ENCODE measurements at places on chromosomes 5 and 9.

DNA sequence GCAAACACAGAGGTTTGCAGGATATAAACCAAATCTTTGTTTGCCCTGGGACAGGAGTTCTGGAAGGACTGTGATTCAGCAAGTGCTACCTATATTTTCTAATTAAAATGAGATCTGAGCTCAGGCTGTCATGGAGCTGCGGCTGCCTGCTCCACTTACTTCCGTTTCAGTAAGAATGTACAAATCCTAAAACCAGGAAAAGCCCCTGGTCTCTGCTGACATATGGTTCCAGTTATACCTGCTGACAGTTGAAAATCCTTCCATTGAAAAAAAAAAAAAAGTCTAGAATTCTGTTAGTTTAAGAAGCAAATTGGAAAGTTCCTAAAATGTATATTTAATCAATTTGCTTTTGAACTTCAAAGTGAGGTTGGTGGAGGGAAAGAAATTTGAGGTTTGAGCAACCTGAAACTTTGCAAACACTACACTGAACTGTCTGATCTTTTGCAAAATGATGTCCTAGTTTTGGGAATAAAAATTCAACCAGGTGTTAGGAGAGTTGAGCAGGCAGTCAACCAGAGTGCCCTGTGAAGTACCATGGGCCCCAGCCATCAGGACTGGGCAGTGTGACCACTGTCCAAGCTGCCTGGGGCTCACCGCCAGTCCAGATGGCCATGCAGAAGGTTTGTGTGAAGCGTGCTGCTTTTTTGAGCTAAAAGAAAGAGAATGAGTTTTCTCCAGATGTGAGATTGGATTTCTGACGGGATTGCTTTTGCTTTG, 50.6 kb downstream of the SHB start:
- no peak for DNase-seq

DNA sequence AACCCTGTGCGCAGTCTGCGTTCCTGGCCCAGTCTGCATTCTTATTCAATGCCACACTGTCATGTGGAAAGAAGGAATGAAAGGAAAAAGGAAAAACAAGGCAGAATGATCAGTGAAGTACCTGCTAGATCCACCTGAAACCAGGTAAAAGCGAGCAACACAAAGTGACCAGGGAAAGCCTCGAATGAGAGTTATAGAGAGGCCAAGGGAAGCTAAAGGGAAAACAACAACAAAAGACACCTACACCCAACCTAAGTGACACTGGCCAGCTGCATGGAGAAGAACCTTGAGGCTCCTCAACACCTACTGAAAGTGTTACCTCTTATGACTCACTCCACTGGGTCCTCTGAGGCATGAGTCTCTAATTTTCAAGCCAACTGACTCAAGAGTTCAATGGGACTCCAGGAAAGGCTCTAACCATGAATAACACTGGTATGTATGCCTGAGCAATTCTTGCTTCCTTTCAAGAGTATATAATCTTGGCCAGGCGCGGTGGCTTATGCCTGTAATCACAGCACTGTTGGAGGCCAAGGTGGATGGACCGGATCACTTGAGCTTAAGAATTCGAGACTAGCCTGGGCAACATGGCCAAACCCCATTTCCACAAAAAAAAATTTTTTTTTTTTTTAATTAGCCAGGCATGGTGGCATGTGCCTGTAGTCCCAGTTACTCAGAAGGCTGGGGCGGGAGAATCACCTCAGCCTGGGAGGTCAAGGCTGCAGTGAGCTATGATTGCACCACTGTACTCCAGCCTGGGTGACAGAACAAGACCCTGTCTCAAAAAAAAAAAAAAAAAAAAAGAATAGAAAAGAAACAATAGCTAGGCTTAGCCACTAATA, 29.0 kb downstream of the MTMR12 start:
- peak; percentile 60 for DNase-seq

- DNase-seq: no peak
These were observed 749.9 kb upstream of the NUDT12 start for GRCh38 chr5:104312481-104312880.

- DNase-seq: no peak
These were observed 4.9 kb upstream of the UBTD2 start for GRCh38 chr5:172288465-172288864.

DNA sequence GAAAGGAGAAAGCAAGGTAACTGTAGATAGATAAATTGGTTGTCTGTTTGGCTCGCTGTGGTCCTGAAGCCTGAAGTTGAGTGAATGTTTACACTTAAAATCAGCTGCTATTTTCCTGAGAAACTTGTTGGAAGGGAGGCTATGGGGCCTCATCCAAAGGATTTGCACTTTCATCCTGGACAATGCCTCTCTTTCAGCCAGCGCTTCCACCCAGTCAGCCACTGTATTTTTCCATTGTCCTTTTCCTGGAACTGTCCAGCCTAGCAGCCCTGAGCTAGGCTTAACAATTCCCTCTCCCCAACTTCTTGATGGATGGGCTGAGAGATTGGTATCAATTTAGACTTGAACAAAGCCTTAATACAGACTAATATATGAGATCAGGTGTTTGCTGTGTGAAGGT, 429.2 kb downstream of the DMAC1 start:
- peak; percentile 3 for DNase-seq

DNA sequence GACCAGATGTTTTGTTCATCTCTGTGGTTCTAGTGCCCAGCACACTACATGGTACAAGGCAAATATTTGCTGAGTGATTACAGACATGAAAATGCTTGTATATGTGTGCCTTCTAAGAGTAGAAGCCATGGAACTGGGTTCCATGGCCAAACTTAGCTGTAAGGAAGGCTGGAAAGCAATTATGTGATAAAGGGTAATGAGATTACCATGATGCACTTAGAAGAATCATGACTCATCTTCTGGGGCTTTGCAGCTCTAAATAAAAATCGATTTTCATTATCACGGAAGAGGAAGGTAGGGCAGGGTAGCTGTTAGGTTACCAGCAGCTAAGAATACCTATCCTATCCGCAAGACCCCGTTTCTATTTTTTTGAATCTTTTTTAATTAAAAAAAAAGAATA, 28.0 kb downstream of the RFK start:
- no peak for DNase-seq

DNA sequence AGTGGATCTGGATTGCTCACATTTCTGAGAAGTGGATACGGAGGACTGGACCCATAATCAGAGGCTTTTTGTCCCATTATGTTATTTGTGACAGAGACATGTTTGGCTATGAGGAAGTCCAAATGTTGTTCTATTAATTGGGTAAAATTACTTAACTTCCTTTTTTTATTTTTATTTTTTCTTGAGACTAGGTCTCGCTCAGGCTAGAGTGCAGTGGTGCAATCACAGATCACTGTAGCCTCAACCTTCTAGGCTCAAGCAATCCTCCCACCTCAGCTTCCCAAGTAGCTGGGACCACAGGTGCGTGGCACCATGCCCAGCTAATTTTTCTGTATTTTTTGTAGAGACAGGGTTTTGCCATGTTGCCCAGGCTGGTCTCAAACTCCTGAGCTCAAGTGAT, 11.9 kb upstream of the PGGT1B start:
- DNase-seq: no peak

- DNase-seq: no peak
These were observed 43.9 kb downstream of the HRH2 start for GRCh38 chr5:175701797-175702196.

- no peak for DNase-seq
These were observed 276.6 kb upstream of the VLDLR start for GRCh38 chr9:2345013-2345412.

DNA sequence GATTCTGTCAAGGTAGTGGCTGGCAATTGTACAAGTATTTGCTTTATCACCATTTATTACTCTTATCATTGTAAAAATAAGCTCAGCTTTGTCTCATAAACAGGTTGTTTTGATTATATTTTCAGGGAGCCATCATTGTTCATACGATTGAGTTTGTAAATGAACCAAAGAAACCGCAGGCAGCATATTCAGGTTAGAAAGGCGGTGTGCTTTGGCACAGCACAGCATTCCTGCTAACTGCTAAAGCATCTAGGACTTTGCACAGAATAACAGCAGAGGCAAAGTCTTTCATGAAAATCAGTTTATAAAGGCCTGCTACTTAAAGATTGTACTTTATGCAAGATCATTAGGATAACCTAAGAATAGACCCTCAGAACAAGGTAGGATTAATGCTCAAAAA, 281.5 kb upstream of the SLC24A2 start:
- no peak for DNase-seq

GRCh38 chr5:10109299-10109698, 140.4 kb downstream of the ATPSCKMT start:
- no peak for DNase-seq

- no peak for DNase-seq
These were observed 53.9 kb upstream of the C9orf72 start for GRCh38 chr9:27627188-27627564.

GRCh38 chr5:52804387-52804791, 16.7 kb downstream of the ITGA1 start:
- no peak for DNase-seq

- DNase-seq: peak; percentile 83
These were observed 35.9 kb upstream of the ARSB start for GRCh38 chr5:79020861-79021561.

DNA sequence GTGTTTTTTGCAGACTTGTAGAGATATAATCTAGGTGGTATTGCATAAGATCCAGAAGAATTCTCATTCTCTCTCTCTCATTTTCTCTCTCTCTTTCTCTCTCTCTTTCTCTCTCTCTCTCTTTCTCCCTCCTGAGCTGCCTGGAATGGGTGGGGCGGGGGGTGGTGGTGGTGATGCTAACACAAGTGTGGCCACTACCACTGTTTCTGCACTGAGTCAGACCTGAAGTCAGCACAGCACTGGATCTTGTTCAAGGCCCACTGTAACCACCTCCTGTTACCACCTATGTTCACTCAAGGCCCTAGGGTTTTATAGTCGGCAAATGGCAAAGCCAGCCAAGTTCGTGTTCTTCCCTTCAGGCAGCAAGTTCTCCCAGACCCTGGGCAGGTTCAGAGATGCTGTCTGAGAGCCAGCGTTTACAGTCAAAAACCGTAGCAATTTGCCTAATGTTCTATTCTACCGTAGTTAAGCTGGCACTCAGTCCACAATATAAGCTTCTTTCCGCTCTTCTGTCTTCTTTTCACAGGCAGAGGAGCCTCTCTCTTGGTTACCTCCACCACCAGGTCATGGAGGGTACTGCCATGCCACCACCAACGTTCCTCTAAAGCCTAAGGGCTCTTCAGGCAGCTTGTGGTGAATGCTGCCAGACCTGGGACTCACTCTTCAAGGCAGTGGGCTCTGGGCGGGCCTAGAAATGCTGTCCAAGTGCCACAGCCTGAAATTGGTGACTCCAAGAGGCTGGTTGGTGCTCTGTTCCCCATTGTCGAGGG, 235.7 kb upstream of the PRR16 start:
- peak; percentile 7 for DNase-seq

- no peak for DNase-seq
These were observed 73.6 kb downstream of the TLR4 start for GRCh38 chr9:117777823-117778222.

- DNase-seq: peak; percentile 8
These were observed 303.5 kb downstream of the PLK2 start for GRCh38 chr5:58156361-58156760.

- no peak for DNase-seq
These were observed 4.7 kb upstream of the BNIP1 start for GRCh38 chr5:173139631-173140030.

GRCh38 chr5:157523976-157524375, 51.6 kb downstream of the ADAM19 start:
- peak; percentile 37 for DNase-seq

GRCh38 chr9:72977670-72978069, 24.8 kb upstream of the ALDH1A1 start:
- no peak for DNase-seq

DNA sequence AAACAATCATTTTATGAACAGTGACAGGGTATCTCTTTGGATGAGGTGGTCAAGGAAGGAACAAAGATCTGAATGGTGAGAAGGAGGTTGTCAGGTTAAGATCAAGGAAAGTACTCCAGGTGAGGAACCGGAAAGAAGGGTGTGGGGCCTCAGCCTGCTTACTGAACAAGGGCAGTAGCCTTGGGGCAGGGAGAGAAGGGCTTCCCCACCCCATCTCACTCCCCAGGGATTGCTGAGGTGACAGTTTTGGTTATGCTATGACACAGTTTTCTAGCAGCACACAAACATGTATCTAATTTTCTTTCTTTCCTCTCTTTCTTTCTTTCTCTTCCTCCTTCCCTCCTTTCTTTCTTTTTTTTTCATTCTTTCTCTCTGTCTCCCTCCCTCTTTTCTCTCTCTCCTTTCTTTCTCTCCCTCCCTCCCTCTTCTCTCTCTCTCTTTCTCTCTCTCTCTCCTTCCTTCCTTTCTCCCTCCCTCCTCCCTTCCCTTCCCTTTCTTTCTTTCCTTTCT, 4.1 kb upstream of the HDHD3 start:
- DNase-seq: no peak

DNA sequence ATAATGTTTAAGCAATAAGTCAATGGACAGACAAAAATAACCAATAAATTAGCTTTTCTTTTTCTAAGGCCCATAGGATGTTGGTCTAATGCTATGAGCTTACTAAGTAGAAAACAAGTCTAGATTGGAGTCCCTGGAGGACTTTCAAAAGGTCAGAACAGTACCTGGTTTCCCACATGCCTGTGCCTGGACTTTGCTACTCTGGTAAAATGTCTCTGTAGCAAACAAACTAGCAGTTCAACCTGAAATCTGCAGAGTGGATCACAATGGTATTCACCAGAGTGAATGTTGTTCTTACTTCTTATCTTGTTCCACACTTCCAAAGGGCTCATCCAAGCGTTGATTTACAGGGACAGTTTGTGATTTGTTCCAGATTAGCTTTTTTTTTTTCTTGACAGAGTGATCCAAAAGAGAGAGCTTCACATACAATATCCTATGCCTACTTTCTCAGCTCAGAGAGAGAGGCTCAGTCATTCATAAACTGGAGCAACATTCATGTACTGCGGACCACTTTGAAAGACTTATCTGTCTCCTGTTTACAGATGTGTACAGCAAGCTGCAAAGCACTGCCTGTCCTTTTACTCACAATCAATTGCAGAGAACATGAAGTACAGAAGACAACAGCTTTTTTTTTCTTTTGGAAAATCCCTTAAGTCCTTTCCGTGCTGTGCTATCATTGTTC, 466.1 kb downstream of the SPATA31D1 start:
- DNase-seq: no peak

GRCh38 chr5:36944607-36945225, 68.1 kb downstream of the NIPBL start:
- peak; percentile 85 for DNase-seq

- peak; percentile 1 for DNase-seq
These were observed 760.6 kb downstream of the TLE1 start for GRCh38 chr9:80928697-80929096.

- DNase-seq: no peak
These were observed 18.2 kb downstream of the GNPDA1 start for GRCh38 chr5:141994511-141995136.

GRCh38 chr5:51387884-51388275, 4.6 kb downstream of the ISL1 start:
- no peak for DNase-seq

- DNase-seq: no peak
These were observed 362.9 kb downstream of the ARRDC3 start for GRCh38 chr5:91020065-91020800.

All from fibroblast of the aortic adventitia (primary cell).